ENCODE measurements at places on chromosomes 5 and 9. TPM values are rescaled to one million over a fixed set of nuclear protein-coding genes. Genes with fewer than 3 reads are reported as not detected.
A peak's percentile ranks its signal among the peaks of the same experiment; 100 is the strongest.

- H3K4me3 ChIP-seq, result no peak within 1 kb of the TSS
- H3K36me3 ChIP-seq, result no peaks in the 10 kb centered on the region
- H3K4me1 ChIP-seq, result no peaks in the 10 kb centered on the region
- H3K27ac ChIP-seq, result no peak within 1 kb of the TSS
- peaks cover 2% of the 10 kb centered on the region for H3K27me3 ChIP-seq
Observed at GRCh38 chr5:162067655-162068411, at the start of gene GABRG2. Gene GABRG2 (plus strand): TSS chr5:162067773. CDS start chr5:162068000, 227 bp downstream.

GRCh38 chr5:170383227-170383626 lies 5.9 kb downstream of the KCNMB1 start:
- no peak overlapping the region for H3K4me3 ChIP-seq
- H3K4me1 ChIP-seq, result no peaks in the 10 kb centered on the region
- DNase-seq, result no peak
- H3K27me3 ChIP-seq, result no peaks in the 10 kb centered on the region
- no peak overlapping the region for H3K27ac ChIP-seq

GRCh38 chr5:57887851-57888621 lies 405.4 kb upstream of the ACTBL2 start:
- no peak overlapping the region for H3K27ac ChIP-seq
- no peaks in the 10 kb centered on the region for H3K4me1 ChIP-seq
- no peaks in the 10 kb centered on the region for H3K27me3 ChIP-seq
- no peak overlapping the region for H3K4me3 ChIP-seq

DNA sequence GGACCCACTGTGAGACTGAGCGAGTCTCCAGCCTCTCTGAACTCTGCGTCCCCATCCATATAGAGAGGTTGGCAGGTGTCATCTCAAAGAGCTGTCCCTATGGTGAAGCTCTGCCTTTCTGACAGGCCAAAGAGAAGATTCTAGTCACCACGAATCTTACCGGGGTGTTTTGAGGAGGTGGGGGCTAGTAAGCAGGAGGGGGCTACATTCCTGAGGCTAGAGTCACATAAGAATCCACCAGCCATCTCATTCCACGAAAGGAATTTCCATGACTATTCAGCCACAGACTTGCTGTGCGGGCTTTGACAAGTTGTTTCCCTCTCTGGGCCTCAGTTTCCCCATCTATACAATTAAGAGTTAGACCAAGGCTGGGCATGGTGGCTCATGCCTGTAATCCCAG lies 16.3 kb downstream of the PDGFRB start:
- H3K27me3 ChIP-seq, result no peaks in the 10 kb centered on the region
- no peak for DNase-seq
- H3K4me3 ChIP-seq, result no peak overlapping the region
- peaks cover 2% of the 10 kb centered on the region for H3K36me3 ChIP-seq
- peaks cover 64% of the 10 kb centered on the region for H3K4me1 ChIP-seq
- H3K27ac ChIP-seq, result peak overlapping the region; percentile 78

- H3K36me3 ChIP-seq, result peaks cover 26% of the 10 kb centered on the region
- no peaks in the 10 kb centered on the region for H3K4me1 ChIP-seq
- no peak for DNase-seq
- H3K27me3 ChIP-seq, result no peaks in the 10 kb centered on the region
- no peak overlapping the region for H3K4me3 ChIP-seq
- no peak overlapping the region for H3K27ac ChIP-seq
Observed at GRCh38 chr9:123063177-123063598, 29.7 kb downstream of the GPR21 start.

GRCh38 chr5:127988146-127988760 lies 95.3 kb upstream of the SLC12A2 start:
- no peak overlapping the region for H3K4me3 ChIP-seq
- no peaks in the 10 kb centered on the region for H3K4me1 ChIP-seq
- H3K27ac ChIP-seq, result no peak overlapping the region
- peak; percentile 11 for DNase-seq
- H3K36me3 ChIP-seq, result no peaks in the 10 kb centered on the region
- no peaks in the 10 kb centered on the region for H3K27me3 ChIP-seq

DNA sequence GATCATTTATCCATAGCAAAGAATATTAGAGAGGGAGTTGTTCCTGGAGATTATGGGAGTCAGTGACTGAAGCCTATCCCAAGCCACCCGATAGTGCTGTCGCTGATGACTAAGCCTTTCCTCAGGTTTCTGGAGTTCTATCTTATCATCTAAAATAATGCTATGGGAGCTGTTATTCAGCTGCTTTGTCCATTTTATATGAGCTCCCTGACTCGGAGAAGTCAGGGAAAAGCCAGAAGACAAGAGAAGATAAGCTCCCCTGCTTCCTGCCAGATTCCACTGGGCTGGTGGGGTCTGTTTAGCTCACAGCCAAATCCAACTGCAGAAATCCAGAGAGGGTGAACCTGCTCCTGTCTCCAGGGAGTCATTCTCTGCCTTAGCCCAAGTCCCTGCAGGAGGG lies 148.2 kb downstream of the DROSHA start:
- H3K36me3 ChIP-seq, result no peaks in the 10 kb centered on the region
- no peak overlapping the region for H3K27ac ChIP-seq
- DNase-seq, result no peak
- H3K4me1 ChIP-seq, result no peaks in the 10 kb centered on the region

GRCh38 chr5:136222580-136223235 lies 29.7 kb upstream of the SMIM32 start:
- DNase-seq, result no peak
- H3K4me3 ChIP-seq, result no peak overlapping the region
- H3K27ac ChIP-seq, result no peak overlapping the region
- no peaks in the 10 kb centered on the region for H3K36me3 ChIP-seq
- peaks cover 6% of the 10 kb centered on the region for H3K4me1 ChIP-seq
- no peaks in the 10 kb centered on the region for H3K27me3 ChIP-seq

DNA sequence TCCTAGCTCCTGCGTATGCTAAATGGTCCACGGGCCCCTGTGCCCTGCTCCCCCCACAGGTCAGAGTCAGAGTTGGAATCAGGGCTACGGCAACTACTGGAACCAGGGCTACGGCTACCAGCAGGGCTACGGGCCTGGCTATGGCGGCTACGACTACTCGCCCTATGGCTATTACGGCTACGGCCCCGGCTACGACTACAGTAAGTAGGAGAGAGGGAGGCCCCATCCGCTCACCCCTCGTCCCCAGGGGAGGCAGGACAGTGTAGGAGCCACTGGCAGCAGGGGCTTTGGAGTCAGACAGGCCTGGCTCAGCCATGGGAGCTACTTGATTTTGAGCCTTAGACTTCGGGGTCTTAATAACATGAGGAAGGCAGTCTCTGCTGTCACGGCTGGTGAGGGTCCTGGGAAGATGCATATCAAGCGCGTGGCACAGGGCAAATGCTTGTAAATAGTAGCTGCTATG lies 5.8 kb downstream of the HNRNPAB start:
- no peak overlapping the region for H3K4me3 ChIP-seq
- H3K36me3 ChIP-seq, result peaks cover 88% of the 10 kb centered on the region
- peak overlapping the region; percentile 90 for H3K27ac ChIP-seq
- no peak for DNase-seq
- H3K4me1 ChIP-seq, result peaks cover 88% of the 10 kb centered on the region

- H3K27me3 ChIP-seq, result no peaks in the 10 kb centered on the region
- DNase-seq, result no peak
- H3K27ac ChIP-seq, result no peak overlapping the region
- H3K4me3 ChIP-seq, result no peak overlapping the region
- H3K36me3 ChIP-seq, result no peaks in the 10 kb centered on the region
Observed at GRCh38 chr5:95304711-95305110, 19.8 kb upstream of the MCTP1 start.

GRCh38 chr5:17794201-17794600 lies 159.9 kb downstream of the TAF11L14 start:
- H3K27ac ChIP-seq, result no peak overlapping the region
- no peak for DNase-seq
- no peaks in the 10 kb centered on the region for H3K27me3 ChIP-seq
- H3K36me3 ChIP-seq, result no peaks in the 10 kb centered on the region
- H3K4me3 ChIP-seq, result no peak overlapping the region

GRCh38 chr9:2936221-2936620 lies 92.3 kb upstream of the PUM3 start:
- H3K4me1 ChIP-seq, result no peaks in the 10 kb centered on the region
- H3K36me3 ChIP-seq, result no peaks in the 10 kb centered on the region
- no peak for DNase-seq
- H3K27ac ChIP-seq, result no peak overlapping the region
- no peak overlapping the region for H3K4me3 ChIP-seq
- no peaks in the 10 kb centered on the region for H3K27me3 ChIP-seq

- H3K4me3 ChIP-seq, result no peak overlapping the region
- H3K4me1 ChIP-seq, result no peaks in the 10 kb centered on the region
- DNase-seq, result no peak
- H3K27me3 ChIP-seq, result no peaks in the 10 kb centered on the region
- no peak overlapping the region for H3K27ac ChIP-seq
- H3K36me3 ChIP-seq, result no peaks in the 10 kb centered on the region
Observed at GRCh38 chr5:84088996-84089395, 295.7 kb downstream of the EDIL3 start.

GRCh38 chr9:126457175-126457547 lies 130.5 kb downstream of the MVB12B start:
- no peaks in the 10 kb centered on the region for H3K4me1 ChIP-seq
- peaks cover 2% of the 10 kb centered on the region for H3K36me3 ChIP-seq
- H3K27ac ChIP-seq, result no peak overlapping the region

Gene C7
- 53.9 TPM for polyA plus RNA-seq

Gene ENTPD2
- 9.9 TPM for polyA plus RNA-seq

Gene SGCD
- polyA plus RNA-seq, result 9.0 TPM

Gene CDH9
- 0.91 TPM for polyA plus RNA-seq

Gene GGTA1
- polyA plus RNA-seq, result 8.8 TPM

Gene CARTPT
- polyA plus RNA-seq, result 8.5 TPM

Measured in large intestine (tissue), 12 donors.